ENCODE measurements at places on chromosomes 4 and X.

GRCh38 chr4:99759346-99759984 lies 57.2 kb upstream of the DAPP1 start:
- no peak for DNase-seq

- no peak for DNase-seq
Observed at GRCh38 chr4:70734168-70734954, 12.6 kb downstream of the RUFY3 start.

- no peak for DNase-seq
Observed at GRCh38 chrX:120223374-120223773, 27.2 kb upstream of the ZBTB33 start.

DNA sequence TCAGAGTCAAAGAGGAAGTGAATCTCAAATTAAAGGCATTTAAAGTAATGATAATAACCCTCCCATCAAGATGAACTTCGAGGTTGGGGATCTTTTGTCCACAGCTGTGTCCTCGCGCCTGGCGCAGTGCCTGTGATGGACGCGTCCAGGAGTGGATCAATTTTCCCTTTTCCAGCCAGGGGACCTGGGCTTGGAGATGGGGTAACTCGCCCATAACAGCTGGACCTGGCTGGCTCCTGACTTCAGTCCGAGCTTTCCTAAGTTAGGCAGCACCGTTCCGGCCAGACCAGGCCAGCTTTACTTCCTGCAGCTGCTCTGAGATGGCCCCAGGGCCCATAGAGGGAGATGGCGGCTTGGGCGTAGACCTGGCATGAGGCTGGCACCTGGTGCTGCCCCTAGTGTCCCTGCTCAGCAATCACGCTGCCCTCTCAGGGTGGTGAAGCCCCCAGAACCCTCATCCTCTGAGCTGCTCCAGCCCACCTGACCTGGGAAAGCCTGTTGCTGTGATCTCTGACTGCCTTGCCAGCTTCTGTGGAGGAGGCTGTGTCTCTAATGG lies 23.9 kb downstream of the ADRA2C start:
- DNase-seq: no peak

GRCh38 chrX:10049236-10049635 lies 82.1 kb downstream of the CLDN34 start:
- DNase-seq: no peak

GRCh38 chr4:18020145-18020670 lies 1.3 kb downstream of the LCORL start:
- DNase-seq: no peak

- no peak for DNase-seq
Observed at GRCh38 chr4:37002625-37003024, 241.9 kb upstream of the NWD2 start.

Measured in cerebellar nuclear complex (tissue), 1 donor.